ENCODE measurements at places on chromosomes 1 and 21.

- DNase-seq = no peak
Observed at GRCh38 chr1:112793631-112794565, 78.8 kb upstream of the PPM1J start.

- no peak for DNase-seq
Observed at GRCh38 chr1:38831731-38832369, 27.7 kb downstream of the RRAGC start.

DNA sequence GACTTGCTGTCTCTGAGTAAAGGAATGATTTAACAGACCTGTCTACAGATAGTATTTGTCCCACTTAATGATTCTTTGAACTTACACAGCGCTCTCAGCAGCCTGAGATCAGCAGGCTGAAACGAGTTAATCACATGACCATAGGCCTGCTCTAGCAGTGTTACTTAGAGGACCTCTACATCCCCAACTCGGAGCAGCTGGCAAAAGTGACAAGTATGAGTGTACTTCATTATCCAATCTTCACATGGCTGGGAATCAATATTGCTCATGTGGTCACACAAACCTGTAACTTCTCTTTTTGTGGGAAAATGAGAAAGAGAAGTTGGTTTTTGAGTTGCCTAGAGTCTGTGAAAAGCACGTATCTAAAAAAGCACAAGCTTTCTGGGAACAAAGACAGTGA lies 11.4 kb upstream of the ATP13A2 start:
- no peak for DNase-seq

GRCh38 chr1:239025223-239025622 lies 361.1 kb upstream of the CHRM3 start:
- no peak for DNase-seq

- no peak for DNase-seq
Observed at GRCh38 chr1:180815188-180815587, 97.5 kb upstream of the KIAA1614 start.

GRCh38 chr1:55773211-55773940 lies 558.2 kb upstream of the USP24 start:
- DNase-seq = no peak

DNA sequence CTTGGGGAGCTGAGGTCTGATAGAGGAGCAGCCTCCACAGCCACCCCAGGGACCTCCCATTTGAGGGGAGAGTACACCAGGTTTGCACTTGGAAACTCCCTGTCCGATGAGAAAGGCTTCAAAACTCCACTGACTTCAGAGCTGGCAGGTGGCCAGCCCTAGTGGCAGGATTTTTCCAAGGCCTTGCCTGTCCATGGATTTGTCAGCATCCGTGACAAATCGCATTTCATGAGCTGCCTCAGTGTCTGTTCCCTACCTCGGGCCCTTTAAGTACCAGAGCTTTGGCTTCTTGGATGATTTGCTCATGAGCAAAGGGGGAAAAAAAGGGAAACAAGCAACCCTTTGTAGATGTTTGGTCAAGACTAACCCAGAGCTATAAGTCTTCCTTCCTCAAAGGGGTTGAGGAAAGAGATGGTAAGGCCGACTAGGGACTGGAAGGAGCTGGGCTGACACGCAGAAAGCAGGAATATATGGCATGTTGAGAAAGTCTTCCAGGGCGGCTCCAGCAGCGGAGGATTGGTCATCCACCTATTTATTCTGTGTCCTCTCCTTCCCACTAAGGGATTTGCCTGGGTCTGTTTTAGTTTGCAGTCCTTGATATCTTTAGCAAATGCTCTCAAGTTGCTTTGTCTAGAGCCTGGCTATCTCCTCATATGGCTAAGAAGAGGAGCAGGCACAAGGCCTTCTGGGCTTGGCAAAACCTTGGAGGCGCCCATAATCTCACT lies 2.7 kb upstream of the HSPG2 start:
- DNase-seq = no peak

DNA sequence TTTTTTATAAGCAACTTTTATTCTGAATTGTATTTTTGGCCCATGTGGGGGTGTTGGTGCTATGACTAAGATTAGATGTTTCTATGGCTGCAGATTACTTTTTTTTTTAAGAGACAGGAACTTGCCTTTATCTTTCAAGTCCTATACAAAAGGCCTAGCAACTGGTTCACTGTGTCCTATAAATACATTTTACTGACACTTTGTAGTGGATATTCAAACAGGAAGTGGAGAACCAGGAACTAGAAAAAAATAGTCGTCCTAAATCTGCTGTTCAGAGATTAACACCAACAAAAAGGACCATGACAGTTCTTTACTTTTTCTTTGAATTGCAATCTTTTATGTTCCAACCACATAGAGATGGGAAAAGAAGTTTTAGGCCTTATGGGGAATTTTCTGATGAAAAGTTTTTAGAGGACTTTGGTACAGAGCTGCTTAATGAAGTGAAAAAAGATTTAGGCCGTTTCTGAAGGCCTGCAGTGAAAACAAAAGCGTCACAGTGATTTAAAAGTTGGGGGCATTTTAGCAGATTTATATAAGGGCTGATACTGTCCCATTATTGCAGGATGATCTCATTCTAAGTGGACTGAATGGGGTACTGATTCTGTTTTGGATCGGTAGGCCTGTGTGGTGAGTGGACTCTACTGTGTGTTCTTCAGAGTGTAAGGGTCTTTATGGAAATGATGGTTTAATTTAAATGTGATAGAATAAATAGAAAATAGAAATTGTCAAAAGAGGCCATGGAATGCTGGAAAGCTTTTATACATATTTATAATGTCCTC lies 136.4 kb upstream of the DEPDC1 start:
- DNase-seq = no peak

DNA sequence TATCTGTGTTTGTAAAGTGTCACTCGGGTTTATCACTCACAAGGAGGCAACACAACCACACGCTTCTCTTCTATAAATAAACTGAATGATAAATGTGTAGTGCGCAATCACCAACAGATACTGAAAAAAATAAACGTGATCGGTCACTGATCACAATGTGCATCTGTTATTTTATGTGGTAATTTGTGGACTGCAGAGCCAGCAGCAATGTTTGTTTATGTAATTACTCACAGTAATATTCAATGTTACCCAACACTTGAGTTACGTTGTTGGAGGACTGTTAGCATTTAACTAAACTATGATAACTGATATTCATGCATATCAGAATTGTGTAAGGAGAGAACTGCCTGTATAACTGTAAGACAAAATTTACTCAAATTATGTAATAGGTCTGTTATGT lies 129.6 kb downstream of the USH2A start:
- DNase-seq = no peak

- DNase-seq = no peak
Observed at GRCh38 chr1:102097451-102097850, 100.7 kb upstream of the OLFM3 start.

DNA sequence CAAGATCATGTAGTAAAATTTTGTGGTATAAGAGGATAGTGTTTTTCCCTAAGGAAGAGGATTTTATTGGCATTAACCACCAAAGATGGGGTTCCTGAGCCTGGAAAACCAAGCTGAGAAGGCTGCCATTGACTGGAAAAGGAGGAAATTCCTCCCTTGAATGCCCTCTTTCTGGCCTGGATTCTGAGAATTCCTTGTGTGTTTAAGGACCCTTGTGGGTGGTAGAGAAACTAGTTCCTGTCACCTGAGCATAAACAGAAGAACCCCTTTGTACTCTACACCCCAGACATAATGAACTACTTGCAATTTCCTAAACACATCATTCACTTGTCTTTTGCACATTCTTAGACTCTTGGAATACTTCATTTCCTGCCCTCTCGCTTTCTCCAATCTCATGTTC lies 33.1 kb upstream of the CEP350 start:
- DNase-seq = no peak

DNA sequence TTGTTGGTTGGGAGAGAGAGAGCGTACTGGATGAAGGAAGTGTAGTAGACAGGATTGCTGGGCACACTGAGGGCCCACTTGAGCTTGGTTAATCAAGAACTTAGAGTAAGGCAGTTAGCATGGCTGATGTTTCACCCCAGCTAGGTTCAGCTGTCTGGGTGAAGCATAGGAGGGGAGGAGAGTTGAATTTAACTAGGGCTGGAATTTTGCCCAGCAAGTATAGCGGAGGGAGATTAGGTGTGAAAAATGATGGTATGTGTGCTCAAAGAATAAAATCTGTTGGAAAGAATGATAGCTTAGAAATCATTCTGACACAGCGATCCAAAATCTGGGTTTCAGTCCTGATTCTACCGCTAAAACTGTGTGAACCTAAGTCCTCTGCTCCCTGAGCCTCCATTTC lies 461.5 kb upstream of the PROX1 start:
- no peak for DNase-seq

- DNase-seq = no peak
Observed at GRCh38 chr1:100387209-100387608, 34.9 kb downstream of the CDC14A start.

- DNase-seq = no peak
Observed at GRCh38 chr1:202621446-202621845, 88.8 kb downstream of the SYT2 start.

DNA sequence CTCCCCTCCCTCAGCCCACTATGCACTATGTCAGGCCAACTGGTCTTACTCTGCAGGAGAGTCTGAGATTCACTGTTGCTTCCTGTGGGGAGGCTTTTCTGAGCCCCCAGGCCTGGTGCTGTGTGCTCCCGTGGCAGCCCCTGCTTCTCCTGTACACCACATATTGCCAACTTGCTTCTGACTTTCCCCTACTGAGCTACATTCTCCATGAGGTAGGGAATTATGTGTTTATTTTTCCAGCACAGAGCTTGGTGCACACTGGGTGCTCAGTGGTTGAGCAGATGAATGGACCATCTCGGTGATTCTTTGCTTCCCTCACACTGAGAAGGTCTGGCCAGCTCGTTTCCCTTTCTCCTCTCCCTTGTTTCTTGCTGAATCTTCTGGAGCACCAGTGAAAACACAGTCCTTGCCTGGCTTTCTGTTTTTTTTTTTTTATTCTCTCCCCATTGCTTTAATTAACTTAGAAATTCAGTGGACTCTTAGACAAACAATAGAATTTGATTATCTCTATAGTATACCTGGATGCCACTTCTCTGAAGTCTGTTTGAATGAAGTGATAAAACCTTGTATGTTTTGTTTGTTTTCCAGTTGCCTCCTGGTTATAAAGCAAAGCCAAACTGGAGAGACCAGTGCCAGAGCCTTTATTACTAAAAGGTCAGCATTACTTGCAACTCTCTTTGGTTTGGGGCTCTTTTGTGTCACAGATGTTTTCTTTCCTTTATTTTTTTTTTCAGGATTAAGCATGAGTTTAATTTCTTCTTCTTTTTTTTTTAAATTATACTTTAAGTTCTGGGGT lies 50.3 kb upstream of the CNIH3 start:
- DNase-seq = no peak

DNA sequence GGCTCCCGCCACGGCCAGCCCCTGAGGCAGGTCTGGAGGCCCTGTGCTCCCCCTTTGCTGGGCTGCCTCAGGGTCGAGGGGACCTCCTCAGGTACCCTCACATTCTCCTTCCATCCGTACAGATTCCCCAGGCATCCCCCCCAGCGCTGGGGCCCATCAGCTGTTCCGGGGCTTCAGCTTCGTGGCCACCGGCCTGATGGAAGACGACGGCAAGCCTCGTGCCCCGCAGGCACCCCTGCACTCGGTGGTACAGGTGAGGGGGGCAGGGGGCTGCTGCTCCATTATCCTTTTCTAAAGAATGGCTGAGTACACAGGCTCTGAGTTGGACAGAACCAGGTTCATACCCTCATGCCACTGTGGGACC lies 29.1 kb downstream of the RPS6KA1 start:
- no peak for DNase-seq

DNA sequence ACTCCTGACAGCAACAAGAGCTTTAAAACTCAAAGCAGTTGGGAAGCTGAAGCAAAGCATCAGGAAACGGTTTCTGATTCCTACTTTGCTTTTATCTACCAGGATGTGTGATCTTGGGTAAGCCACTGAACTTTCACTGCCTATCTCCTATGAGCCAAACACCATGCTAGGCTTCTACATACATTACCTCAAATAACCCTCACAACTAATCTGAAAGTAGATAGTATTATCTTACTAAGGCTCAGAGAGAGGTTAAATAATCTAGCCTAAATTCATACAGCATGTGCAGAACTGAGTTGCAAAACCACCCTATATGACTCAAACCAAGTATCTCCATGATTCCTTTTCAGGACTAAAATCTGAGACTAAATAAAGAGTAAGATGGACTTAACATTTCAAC lies 83.8 kb downstream of the EVI5 start:
- no peak for DNase-seq

GRCh38 chr1:224256640-224257039 lies 73.3 kb downstream of the NVL start:
- no peak for DNase-seq

DNA sequence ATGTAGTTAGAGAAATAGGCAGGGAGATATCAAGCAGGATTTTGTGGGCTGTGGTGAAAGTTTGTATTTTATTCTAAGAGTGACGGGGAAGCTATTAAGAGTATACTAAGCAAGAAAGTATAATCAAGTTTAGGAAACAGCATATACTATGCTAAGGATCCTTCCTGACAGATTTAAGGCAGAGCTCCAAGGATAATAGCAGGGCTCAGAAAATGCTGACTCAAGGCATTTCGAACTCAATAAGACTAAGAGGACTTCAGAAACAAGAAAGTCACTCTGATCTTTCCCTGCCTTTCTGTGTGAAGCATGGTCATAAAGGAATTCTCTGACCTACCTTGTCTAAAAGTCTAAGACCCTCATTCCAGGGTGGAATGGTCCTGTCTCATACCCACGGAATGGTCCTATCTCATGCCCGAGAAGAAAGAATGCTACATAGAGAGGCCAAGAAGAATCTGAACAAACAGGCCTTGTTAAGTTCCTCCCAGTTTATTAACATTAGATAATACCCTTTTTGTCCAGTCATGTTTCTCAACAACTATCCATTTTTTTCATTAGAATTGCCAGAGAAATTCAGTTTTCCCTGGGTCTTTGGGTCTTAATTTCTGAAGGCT lies 59.1 kb downstream of the HFM1 start:
- DNase-seq = no peak

DNA sequence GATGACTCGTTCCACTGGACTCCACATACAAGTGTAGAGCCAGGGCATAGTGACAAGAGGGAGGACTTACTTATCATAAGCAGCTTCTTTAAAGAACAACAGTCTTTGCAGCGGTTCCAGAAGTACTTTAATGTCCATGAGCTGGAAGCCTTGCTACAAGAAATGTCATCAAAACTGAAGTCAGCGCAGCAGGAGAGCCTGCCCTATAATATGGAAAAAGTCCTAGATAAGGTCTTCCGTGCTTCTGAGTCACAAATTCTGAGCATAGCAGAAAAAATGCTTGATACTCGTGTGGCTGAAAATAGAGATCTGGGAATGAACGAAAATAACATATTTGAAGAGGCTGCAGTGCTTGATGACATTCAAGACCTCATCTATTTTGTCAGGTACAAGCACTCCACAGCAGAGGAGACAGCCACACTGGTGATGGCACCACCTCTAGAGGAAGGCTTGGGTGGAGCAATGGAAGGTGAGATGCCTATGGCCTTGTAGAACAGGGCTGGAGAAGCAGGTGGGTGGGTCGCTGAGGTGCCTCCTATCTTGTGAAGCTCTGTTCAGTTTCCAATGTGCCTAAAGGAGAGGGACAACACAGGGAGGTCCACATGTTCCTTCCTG lies 12.1 kb downstream of the MIA3 start:
- no peak for DNase-seq

GRCh38 chr1:187294421-187295201 lies 465.9 kb downstream of the PLA2G4A start:
- no peak for DNase-seq
